ENCODE measurements at places on chromosomes 1 and 21.

DNA sequence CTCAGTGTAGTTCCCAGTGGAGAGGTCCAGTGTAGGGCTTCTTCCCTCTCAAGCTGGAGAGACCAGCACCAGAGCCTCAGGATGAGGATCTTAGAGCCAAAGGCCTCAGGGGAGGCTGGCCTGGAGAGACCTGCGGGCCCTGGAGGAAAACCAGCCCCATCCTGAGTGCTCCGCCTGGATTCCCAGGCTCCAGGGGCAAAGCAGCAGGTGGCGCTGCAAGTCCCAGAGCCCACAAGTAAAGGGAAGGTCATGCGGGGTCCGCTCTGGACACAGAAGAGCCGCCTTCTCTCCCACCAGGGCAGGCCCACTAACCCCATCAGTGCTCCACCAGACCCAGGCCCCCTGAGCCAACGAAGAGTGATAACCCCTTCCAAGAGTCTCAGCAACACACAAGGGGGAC lies 22.7 kb downstream of the PGBD5 start:
- DNase-seq = peak; percentile 73

DNA sequence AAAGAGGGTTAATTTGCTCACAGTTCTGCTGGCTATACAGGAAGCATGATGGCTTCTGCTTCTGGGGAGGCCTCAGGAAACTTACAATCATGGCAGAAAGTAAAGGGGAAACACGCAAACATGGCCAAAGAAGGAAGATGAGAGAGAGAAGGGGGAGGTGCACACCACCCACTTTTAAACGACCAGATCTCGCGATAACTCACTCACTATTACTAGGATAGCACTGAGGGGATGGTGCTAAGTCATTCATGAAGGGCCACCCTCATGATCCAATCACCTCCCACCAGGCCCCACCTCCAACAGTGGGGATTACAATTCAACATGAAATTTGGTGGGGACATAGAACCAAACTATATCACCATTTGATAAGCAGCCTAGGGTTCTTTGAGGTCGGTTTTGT lies 2.4 kb upstream of the C1orf115 start:
- DNase-seq = no peak

DNA sequence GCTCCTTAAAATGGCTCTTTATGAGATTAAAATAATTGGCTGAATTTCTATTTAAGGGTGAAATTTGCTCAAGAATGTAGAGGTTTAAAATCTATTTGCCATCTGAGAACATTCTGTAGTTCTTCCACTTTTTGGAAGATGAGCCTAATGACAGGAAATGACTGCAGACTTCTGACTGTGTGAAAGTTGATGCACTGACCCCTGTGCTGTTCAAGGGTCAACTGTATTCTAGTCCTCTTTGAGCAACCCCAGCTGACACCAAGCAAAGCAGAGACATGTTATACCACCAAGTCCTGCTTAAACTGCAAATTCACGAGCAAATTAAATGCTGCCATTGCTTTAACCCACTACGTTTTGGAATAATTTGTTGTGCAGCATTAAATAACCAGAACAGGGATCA lies 26.6 kb downstream of the DDAH1 start:
- DNase-seq = no peak

- DNase-seq = no peak
Observed at GRCh38 chr1:220741825-220742224, 6.3 kb upstream of the MTARC2 start.

DNA sequence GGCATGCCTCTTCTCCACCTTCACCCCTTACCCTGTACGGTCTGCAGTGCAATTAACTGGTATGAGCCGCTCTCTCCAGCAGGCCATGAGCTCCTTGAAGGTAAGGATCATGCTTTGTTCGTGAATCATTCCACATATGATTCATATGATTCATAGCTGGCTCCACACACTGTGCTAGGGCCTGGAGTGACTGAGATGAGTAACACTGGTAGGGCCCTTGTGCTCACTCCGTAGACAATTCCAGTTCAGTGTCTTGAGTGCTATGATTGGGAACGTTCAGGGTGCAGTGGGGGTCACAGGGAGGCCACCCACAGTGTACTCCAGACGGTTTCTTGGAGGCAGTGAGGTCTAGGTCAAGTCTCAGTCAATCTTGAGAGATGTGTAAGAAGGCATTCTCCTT lies 239.8 kb downstream of the LMX1A start:
- DNase-seq = no peak

DNA sequence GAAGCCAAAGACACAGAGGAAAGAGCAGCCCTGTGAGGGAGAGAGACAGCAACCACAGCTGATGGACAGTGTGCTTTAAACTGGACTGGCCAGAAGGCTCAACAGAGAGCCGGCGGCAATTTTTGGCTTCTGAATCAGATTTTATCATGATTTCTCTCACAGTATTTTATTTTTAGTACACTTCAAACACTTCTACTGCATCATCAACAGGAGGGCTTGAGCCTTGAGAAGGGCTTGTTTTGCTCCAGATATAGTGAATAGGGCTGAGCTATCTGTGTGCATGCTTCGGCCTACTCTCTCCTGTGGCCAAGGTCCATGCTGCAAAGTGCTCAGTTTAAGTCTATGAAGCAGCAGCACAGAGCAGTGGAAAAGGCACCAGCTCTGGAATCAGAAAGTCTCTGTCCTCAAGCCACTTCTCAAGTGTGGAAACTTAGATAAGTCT lies 33.3 kb downstream of the ADCY10 start:
- no peak for DNase-seq

GRCh38 chr1:232428786-232429530 lies 201.0 kb downstream of the SIPA1L2 start:
- no peak for DNase-seq

- no peak for DNase-seq
Observed at GRCh38 chr1:2544093-2544874, 11.9 kb upstream of the TNFRSF14 start.

DNA sequence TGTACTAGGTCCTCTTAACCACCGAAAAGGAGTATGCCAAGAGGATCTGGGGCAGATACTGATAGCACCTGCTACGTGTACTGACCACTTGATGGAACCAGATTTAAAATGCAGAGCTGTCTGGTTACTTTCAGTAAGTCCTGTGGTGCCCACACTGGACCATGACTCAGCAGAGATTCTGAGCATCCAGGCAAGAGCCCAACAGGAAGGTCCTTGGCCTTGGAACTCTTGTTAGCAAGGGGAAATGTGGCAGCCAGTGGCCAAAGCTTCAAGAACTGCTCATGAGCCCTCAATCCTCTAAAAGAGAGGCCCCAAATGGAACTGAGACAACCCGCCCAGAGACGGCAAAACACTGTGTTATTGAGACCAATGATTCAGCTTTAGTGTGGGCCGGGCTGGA lies 4.2 kb upstream of the GJB5 start:
- DNase-seq = no peak

GRCh38 chr1:36768486-36769178 lies 265.7 kb downstream of the GRIK3 start:
- DNase-seq = peak; percentile 42

GRCh38 chr21:45288441-45288841 lies 746 bp upstream of the POFUT2 start:
- DNase-seq = peak; percentile 61

DNA sequence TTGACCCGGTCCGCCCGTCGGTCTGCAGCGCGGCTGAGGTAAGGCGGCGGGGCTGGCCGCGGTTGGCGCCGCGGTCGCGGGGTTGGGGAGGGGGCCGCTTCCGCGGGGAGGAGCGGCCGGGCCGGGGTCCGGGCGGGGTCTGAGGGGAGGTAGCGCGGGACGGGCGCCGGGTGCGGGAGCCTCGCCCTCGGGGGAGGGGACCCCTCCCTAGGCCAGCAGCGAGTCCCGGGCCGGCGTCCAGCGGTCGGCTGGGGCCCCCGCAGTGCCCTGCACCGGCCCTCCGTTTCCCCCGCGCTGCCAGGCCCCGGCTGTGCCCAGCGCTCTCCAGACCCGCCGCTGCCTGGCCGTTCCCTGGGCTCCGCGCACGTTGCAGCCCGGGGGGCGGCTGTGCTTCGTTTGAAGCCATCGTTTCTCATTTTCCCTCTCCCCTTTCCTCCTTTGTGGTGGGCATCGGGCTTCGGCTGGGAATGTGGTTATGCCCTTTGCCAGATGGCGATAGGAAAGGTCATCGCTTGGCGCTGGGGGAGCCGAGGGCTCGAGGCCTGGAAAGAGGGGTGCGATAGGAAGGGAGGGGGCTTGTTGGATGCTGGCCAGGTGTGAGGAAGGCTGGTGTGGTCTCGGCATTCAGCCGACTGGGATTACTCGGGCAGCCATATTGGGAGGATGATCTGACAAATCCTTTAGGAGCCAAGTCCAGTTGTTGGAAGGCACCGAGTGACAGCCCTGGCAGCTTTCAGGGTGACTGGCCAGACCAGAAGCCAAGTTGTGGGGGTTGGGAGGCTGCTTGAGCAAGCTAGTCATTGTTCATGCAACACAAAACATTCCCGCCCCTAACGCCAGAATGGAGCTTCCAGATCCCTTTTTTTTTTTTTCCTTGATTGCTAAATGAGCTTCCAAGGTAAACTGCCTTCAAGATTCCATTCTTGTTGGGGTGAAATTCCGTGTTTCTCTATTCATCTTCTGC lies 753 bp downstream of the KIF1B start:
- DNase-seq = peak; percentile 85

DNA sequence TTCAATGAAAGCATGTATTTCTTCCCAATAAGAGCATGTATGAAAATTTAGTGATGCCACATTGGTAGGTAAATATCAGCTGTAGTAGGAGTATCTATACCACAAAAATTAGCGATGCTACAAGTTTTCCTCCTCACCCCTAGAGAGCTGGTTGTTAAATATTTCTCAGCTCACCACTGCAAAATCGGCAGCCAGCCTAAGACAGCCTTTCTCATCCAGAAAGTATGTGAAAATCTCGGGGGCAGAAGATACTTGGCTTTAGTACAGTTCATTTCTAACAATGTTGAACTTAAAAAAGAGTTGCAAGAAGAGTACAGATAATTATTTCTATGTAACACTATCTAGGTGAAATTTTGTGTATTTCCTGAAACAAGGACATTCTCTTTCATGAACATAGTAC lies 235.4 kb downstream of the TPR start:
- no peak for DNase-seq

- DNase-seq = peak; percentile 85
Observed at GRCh38 chr1:226082959-226083301, 20.4 kb downstream of the H3-3A start.

- no peak for DNase-seq
Observed at GRCh38 chr1:15958111-15958510, 17.8 kb downstream of the ZBTB17 start.

DNA sequence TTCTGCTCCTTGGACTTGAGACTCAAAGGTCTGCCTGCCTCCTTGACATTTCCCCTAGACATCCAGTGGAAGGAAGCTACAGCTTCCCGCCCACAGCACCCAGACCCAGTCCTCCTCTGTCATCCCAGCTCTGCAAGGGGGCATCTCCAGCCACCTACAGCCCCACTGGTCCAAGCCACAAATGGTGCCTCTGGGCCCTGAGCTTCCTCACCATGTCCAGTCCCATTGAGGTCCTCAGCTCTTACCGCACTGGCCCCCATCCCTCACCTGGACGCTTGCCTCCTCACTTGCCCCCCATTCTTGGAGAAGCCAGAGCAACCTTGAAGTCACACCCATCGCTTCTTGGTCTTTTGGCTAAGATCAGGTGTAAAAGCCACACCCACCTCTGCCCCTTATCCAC lies 13.2 kb downstream of the PODN start:
- peak; percentile 32 for DNase-seq

DNA sequence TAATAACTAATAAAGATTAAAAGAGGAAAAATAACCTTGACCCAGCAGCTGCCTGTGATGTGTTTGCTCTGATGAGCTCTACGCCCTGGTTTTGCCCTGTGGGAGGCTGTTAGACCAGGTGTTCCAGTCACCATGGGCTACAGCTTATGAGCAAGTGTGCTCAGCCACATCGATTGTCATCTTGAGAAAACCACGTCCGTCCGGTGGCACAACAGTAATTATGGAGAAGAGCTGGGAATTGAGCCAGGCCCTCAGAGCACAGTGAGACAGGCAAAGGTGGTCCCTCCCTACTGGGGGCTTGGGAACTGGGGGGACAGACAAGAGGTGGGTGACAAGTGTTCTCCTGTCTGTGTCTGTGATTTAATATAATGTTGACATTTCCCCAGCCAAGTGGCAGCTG lies 420.5 kb downstream of the MATN1 start:
- DNase-seq = no peak

DNA sequence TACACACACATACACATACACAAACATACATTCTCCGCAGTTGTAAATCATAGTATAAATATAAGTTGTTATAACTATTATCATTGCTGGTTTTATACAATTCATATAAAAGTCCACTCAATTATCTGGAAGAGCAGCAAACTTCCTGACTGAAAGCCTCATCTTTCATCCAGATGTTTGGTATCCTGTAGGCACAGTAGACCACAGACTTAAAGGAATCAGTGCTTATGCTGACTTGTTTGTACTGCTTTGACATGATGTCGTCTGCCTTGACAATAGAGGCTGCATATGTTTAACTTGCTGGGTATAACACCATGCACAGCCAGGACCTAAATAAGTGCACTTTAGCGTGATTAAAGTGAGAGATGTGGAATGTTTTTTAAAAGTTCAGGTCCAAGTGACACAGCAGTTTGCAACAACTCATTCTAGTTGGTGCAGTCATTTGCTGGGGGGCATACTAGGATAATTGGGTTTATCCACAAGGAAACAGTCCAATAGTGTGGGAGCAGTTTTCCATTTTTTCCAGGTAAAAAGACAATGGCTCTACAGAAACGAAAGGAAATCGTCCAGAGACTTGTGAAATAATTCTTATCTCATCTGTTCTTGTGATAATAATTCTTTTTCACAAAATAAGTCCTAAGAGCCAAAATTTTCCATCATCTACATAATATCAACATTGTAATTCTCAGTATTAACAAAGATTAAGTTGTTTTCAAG lies 110.3 kb upstream of the TSPAN2 start:
- DNase-seq = no peak

- DNase-seq = no peak
Observed at GRCh38 chr21:29546071-29546470, 247.3 kb downstream of the BACH1 start.

- DNase-seq = no peak
Observed at GRCh38 chr21:36786186-36786585, 87.3 kb downstream of the SIM2 start.

- DNase-seq = no peak
Observed at GRCh38 chr21:29306920-29307319, 8.2 kb downstream of the BACH1 start.

DNA sequence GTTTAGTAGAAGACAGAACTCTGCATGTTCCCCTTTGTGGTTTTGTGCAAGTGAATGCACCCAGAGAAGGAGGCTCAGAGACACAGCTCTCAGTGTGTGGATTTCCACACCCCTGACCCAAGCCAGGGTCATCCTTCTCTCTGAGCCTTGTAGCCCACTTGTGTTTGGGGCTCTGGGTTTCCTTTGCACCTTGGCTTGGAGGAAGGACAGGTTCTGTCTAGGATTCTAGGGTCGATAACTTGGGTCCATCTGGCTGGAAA lies 27.2 kb downstream of the MYOG start:
- no peak for DNase-seq

DNA sequence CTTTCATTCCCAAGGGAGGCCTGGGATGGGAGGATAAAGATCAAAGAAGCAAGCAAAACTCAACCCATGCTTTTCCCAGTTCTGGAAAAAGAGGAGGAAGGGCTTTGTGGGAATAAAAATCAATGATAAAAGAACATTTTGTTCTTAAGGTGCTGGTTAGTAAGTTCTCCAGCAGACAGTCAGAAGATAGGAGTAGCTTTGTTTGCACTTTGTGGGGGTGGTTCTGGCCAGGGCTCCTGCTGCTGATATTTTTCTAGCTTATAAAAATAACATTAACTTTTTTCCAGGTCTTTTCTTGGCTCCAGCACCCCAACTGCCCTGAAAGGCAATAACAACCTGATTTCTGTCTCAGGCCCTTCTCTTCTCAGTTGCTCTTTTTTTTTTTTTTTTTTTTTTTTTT lies 220.0 kb downstream of the FGGY start:
- DNase-seq = no peak
